ENCODE measurements at places on chromosomes 6 and 20.
A peak's percentile ranks its signal among the peaks of the same experiment; 100 is the strongest.

GRCh38 chr20:38193586-38194105 lies 28.6 kb upstream of the TGM2 start:
- no peak for DNase-seq

DNA sequence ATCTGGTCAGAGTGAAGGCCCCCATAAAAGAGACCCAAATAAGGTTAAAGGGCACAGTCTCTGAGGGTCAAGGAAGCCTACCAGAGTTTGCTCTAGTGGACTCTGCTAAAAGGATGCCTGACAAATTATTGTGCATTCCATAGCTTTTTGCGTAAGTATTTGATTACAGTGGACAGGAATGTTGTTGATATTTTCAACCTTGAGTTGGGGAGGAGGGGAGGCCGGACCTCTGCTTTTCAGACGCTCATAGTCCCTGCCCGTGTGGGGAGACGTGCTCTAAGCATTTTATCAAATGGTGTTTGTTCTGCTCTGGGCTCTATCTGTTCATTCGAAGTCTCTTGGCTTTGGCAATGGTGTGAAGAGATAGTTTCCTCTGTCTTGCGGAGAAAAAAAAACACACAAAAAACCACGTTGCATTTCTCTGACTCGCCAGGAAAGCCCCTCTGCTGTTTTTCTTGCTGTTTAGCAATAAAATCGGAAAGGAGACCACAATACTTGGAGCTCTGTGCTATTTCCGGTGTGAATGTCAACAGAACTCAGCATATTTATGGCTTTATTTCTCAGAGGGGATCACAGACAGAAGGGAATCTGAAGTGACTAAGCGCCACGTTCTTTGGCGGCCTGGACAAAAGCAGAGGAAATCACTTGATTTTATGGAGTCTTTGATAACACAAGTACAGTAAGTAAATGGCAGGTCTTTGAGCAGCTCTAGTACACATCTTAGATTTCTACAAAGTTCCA lies 159.8 kb downstream of the ZFP64 start:
- DNase-seq: peak; percentile 80

GRCh38 chr6:112017760-112018537 lies 36.0 kb upstream of the CCN6 start:
- DNase-seq: peak; percentile 51

DNA sequence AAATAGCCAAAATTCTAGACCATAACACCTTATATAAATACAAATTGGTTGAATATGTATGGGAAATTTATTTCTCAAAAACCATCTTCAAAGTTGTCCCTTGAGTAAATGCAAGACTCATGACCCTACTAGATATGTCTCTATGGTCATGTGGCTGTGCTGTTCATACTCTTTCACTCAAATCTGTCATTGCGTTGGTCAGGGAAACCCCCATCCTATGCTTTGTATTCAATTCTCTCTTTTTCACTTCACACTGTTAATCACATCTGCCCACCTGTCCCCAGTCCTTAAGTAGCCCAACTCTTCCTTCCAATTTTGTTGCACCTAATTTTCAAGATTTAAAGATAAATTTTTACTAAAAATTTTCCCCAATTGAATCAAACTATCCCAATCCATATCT lies 51.0 kb downstream of the RPS12 start:
- DNase-seq: no peak

DNA sequence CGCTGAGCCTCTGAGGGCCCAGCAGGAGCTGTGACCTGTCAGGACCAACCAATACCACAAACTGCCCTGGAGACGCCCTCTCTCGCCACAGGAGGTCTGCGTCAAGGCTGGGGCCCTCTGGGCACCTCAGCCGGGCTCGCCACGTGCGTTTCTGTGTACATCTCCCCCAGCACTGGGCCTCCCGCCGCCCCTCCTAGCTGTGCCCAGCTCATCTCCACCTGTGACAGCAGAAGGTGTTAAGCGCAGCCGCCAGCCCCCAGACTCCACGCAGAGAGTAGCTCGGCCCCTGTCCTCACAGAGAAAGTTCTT lies 91.4 kb downstream of the TAF4 start:
- DNase-seq: no peak

DNA sequence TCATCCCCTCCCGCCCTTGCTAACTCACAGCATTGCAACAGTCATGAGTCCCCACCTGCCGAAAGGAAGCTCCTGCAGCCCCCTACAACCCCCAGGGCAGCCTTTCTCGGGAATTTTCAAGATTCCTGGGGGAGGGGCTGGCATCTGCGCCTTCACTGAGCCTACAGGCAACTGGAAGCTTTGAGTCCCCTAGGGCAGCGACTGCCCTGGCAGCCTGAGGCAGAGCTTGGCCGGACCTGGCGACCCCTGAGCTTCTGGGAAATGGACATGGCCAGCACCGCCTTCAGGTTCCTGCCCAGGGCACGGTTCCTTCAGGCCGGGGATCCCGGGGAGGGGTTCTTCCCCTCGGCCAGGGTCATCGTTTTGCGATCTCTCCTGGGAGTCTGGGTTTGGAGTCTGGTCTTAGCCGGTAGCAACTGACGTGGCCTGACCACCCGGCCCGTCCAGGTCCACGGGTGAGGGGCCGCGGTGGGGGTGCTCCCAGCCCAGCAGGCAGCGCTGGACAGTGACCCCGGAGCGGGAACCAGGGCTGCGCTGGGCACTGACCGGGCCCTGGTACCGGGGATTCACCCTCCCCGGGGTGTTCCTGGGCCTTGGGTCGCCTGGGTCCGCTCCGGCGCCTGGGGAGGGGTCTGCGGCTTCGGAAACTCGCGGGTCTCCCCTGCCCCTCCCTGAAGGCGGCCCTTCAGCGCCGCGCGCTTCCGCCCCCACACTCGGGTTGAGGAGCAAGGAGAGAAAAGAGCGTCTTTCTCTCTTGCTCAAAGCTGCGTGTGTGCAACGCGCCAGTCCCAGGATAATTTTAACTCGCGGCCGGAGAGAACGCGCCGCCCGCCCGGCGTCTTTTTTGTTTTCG lies 593 bp upstream of the COL9A3 start:
- DNase-seq: no peak

GRCh38 chr20:8121666-8122065 lies 10.4 kb upstream of the PLCB1 start:
- DNase-seq: no peak

DNA sequence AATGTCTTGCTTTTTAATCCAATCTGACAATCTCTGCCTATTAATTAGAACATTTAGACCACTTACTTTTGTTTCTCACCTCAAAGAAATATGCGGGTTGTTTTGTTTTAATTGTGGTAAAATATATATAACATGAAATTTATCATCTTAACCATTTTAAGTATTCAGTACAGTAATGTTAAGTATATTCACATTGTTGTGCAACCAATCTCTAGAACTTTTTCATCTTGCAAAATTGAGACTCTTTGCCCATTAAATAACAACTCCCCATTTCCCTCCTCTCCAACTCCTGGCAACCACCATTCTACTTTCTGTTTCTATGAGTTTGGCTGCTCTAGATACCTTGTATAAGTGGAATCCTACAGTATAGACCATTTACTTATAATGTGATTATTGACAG lies 13.8 kb upstream of the TCP11 start:
- no peak for DNase-seq

- DNase-seq: no peak
Measured at GRCh38 chr6:12048609-12049008, 36.5 kb downstream of the HIVEP1 start.

- DNase-seq: no peak
Measured at GRCh38 chr6:22545051-22545450, 24.3 kb upstream of the HDGFL1 start.

DNA sequence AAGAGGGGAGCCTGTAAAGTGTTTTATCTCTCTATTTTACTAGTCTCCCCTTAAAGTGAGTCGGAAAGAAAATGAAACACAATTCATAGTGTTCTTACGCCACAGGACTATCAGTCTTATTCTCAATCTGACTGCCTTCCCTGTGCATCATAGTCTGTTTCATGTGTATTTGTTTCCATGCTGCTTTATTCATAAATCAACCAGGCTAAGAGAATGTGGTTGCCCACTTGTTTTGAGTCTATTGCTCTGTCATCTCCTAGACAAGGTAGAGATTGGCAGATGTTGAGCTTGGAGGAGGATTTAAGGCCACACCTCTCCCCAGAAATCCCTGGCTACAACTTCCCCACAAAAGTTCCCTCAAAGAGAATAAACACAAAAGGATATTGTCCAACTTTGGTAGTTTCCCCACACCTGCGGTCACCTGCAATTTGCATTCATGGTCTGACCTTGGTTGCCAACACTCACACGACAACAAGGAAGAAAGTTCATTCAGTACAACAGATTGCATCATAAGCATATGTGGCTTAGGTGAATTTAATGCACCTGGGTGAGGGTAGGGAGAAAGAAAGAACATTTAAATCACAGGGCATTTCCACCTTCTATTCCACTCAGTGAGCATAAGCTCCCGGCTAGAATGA lies 167.1 kb upstream of the FBXL4 start:
- no peak for DNase-seq

- no peak for DNase-seq
Measured at GRCh38 chr6:161139766-161140553, 133.9 kb downstream of the AGPAT4 start.

Measured in activated CD4-positive, alpha-beta T cell treated with anti-CD3 and anti-CD28 coated beads, Interleukin-2, amount 10 ng/mL, durations not matched to agents 24 days and 14 days (primary cell).